ENCODE measurements at places on chromosomes 3 and 15. TPM values are rescaled to one million over a fixed set of nuclear protein-coding genes. Genes with fewer than 3 reads are reported as not detected.

DNA sequence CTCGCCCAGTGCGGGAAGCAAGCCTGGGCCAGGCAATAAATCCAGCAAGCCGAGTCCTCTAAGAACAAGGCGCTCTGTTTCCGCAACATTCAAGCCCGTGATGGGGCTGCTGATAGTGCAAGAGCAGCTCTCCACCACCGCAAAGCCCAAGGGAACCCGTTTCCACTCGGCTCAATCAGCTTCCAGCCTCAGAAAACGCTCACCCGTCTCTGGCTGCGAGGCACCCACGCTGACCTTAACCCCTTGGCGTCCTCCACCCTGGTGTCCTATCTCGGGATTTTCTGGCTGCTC, 17.8 kb downstream of the SPATA12 start:
- no peak for DNase-seq
- peak overlapping the region; percentile 66 for H3K4me3 ChIP-seq
- H3K27ac ChIP-seq, result no peak overlapping the region
- H3K36me3 ChIP-seq, result no peaks in the 10 kb centered on the region
- H3K4me1 ChIP-seq, result no peaks in the 10 kb centered on the region

DNA sequence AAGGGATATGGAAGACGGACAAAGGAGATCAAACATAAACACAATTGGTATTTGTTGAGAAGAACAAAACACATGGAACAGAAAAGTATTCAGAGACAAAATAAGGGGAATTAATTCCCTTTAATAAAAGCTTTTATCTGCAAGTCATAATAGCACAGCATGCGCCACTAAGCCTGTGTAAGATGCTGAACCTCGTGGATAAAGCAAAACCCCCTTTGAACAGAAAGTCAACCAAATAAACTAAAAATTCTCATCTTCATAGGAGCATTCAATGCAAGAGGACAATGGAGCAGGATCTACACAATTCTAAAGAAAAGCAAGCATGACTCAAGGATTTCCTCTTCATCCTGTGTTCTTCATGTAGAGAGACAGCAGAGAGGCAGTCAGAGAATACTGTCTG, 274.3 kb upstream of the GOLGA6L4 start:
- no peaks in the 10 kb centered on the region for H3K4me1 ChIP-seq
- H3K36me3 ChIP-seq, result no peaks in the 10 kb centered on the region
- H3K4me3 ChIP-seq, result no peak overlapping the region

DNA sequence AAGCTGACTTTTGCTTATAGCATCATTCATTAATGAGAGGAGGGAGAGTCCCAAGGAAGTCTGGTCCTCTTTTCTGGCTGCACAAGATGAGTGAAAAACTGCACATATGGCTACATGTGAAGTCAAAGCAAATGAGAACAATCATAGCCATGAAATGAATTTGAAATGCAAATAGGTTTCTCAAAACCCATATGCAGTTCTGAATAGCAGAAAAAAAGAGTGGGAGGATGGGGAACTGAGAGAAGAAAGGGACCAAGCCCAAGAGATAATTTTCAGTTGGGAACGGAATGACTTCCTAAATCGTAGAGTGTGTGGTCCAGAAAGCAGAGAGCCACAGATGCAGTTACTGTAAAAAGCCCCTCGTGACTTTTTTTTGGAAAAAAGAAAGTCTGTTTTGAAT, 66.3 kb downstream of the GTPBP8 start:
- no peak overlapping the region for H3K4me3 ChIP-seq
- no peaks in the 10 kb centered on the region for H3K27me3 ChIP-seq
- no peak overlapping the region for H3K27ac ChIP-seq
- DNase-seq, result no peak
- no peaks in the 10 kb centered on the region for H3K36me3 ChIP-seq

DNA sequence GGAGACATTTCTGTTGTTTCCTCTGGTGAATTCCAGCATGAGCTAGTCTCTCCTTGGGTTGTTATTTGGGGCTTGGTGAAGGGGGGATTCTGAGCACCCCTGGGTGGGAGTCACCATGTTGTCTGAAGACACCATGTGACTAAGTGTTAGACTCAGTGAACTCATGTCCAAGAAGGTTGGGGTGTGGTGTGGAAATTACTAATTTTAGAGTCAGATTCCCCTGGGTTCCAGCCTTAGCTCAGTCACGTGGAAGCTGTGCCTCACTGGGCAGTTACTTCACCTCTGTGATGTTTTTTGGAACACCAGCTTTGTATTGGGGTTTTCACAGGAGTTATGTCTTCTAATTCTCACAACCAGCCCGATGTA, 171.5 kb downstream of the RPLP1 start:
- no peak overlapping the region for H3K4me3 ChIP-seq
- H3K27ac ChIP-seq, result no peak overlapping the region
- no peaks in the 10 kb centered on the region for H3K4me1 ChIP-seq
- DNase-seq, result no peak

DNA sequence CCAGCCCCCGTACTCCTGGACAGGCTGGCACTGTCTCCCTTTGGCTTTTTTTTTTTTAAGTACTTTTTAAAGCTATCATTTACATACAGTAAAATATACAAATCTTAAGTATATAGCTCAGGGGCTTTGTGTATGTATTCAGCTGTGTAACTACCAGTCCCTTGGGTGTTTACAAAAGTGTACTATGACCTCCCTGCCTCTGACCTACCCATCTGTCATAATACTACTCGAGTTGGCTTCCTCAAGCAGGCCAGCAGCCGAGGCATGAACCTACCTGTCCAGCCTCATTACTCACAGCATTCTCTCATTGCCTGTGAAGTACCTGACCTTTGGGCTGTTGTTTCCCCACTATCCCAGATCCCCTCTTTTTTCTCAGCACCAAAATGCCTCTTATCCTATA, 33.2 kb downstream of the ABHD2 start:
- peaks cover 71% of the 10 kb centered on the region for H3K36me3 ChIP-seq
- H3K27me3 ChIP-seq, result no peaks in the 10 kb centered on the region
- no peak overlapping the region for H3K4me3 ChIP-seq
- DNase-seq, result no peak
- H3K4me1 ChIP-seq, result peaks cover 13% of the 10 kb centered on the region

DNA sequence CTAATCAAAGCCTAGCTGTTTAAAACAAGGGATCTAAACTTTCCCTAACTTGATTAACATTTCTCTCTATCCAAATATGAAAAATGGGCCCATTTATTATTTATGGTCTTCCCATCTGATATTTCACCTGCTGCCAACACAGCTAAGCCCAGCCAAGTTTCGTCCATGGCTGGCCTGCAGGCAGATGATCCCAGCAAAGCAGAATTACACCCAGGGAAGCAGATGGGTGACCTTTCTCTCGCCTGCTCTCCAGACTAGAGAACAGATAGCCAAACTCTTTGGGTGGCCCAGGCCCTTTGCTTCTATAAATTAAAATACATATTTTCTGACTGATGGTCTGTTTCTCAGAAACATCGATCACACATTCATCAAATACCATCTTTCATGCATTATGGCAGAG, 1038.8 kb downstream of the AGBL1 start:
- no peak overlapping the region for H3K4me3 ChIP-seq
- no peak overlapping the region for H3K27ac ChIP-seq
- H3K36me3 ChIP-seq, result no peaks in the 10 kb centered on the region
- DNase-seq, result no peak
- no peaks in the 10 kb centered on the region for H3K4me1 ChIP-seq
- no peaks in the 10 kb centered on the region for H3K27me3 ChIP-seq

DNA sequence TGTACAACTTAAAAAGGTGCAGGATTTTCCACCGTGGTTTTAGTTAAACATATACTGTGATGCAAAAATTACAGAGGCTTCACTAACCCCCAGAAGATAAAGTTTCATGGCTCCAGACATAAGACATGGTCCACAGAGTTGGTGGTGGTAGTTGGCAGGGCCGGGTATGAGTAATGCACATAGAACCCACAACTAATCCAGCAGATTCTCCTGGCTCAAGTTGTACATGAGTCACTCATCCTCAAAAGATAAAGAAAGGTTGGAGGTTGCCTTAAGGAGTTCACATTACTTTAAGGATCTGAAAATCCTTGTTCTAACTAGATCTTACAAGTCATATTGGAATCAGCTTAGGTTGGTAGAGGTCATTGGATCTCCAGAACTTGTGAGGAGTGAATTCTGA, 98.3 kb upstream of the ZBTB20 start:
- H3K27me3 ChIP-seq, result no peaks in the 10 kb centered on the region
- no peak for DNase-seq
- H3K4me1 ChIP-seq, result no peaks in the 10 kb centered on the region
- H3K36me3 ChIP-seq, result no peaks in the 10 kb centered on the region

GRCh38 chr3:187750006-187750512, 4.8 kb upstream of the BCL6 start:
- H3K4me1 ChIP-seq, result peaks cover 53% of the 10 kb centered on the region
- peak; percentile 83 for DNase-seq
- no peaks in the 10 kb centered on the region for H3K36me3 ChIP-seq
- peak overlapping the region; percentile 1 for H3K4me3 ChIP-seq

DNA sequence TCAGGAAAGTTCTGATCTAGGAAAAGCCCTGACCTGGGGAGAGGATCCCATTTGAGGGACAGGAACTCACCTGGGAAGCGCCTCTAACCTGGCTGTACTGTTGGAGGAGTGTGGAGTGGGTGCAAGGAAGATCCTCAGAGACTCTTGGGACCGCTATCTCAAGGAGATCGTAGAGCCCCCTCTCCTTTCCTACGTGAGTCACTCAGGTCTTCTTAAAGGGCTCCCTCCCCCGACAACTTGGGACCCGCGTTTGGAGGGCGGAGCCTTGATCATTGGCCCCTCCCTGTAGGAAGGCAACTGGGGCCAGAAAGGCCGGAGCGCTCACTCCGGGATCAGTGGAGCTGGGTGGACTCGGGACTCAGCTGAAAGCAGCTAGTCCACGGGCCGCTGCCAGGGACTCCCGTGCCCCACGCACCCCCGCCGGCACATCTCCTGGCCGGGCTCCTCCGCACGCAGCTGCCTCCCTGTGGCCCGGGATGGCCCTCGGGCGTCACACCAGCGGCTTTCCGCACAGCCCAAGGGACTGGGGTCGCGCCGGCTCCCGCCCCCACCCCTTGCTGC, 520 bp downstream of the SLC26A6 start:
- peaks cover 38% of the 10 kb centered on the region for H3K36me3 ChIP-seq
- peaks cover 16% of the 10 kb centered on the region for H3K4me1 ChIP-seq
- no peaks in the 10 kb centered on the region for H3K27me3 ChIP-seq
- H3K4me3 ChIP-seq, result peak overlapping the region; percentile 100
- H3K27ac ChIP-seq, result peak overlapping the region; percentile 78

PFN2 gene
- 284 TPM for polyA plus RNA-seq

SMCO1 gene
- polyA plus RNA-seq, result not detected

UBAP1L gene
- polyA plus RNA-seq, result 9.9 TPM

Measured in left lung (tissue), 14 donors.